ENCODE measurements at places on chromosomes 11 and 22. TPM values are rescaled to one million over a fixed set of nuclear protein-coding genes. Genes with fewer than 3 reads are reported as not detected.

NCAM1 gene
- total RNA-seq = 689 TPM

TEF gene
- total RNA-seq = 8.5 TPM

OR51E1 gene
- 0.23 TPM for total RNA-seq

OR2AG1 gene
- not detected for total RNA-seq

PKDREJ gene
- under 0.01 TPM for total RNA-seq

All from diencephalon (tissue), 1 donor.